ENCODE measurements at places on chromosomes 1 and 21.

GRCh38 chr1:39645411-39646043, 6.1 kb upstream of the HEYL start:
- no peak for DNase-seq

DNA sequence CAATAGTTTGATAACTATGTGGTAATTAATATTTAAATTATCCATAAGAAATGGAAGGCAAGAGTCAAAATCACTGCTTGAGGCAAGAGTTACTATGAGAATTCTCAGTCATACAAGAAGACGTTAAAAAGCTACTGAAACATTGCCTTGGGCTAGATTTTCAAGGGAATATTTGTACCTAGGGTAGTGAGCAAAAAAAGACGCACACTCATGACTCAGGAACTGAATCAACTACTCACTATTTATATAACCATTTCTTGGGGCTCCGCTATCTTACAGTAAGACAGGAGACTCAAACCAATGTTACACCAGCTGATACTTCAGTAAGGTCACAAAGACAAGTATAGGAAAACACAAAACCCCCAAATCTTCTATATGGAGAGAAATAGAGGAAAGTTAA, 151.5 kb upstream of the RNPC3 start:
- DNase-seq = no peak

GRCh38 chr1:46183926-46184557, 7.8 kb upstream of the P3R3URF start:
- DNase-seq = no peak

- no peak for DNase-seq
Observed at GRCh38 chr1:89631816-89632656, 884 bp upstream of the LRRC8C start.

GRCh38 chr1:64851664-64852063, 106.8 kb downstream of the RAVER2 start:
- no peak for DNase-seq

- DNase-seq = no peak
Observed at GRCh38 chr1:222233444-222234158, 314.3 kb downstream of the HHIPL2 start.

DNA sequence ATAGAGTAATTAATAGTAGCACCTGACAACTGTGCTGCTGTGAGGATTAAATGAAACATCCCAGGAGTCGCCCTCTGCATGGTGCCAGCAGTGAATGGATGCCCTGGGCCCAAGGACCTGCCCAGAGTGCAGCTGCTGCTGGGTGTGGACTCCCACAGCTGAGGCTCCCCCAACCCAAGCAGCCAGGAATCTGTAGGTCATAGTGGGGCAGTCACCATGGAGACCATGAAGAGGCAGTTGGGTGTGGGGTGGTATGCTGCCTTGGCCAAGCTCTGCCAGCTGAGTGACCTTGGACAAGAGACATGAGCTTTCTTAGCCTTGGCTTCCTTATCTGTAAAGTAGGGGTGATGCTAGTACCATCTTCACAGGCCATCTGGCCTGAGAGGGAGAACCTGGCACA, 9.4 kb downstream of the OLIG2 start:
- no peak for DNase-seq

DNA sequence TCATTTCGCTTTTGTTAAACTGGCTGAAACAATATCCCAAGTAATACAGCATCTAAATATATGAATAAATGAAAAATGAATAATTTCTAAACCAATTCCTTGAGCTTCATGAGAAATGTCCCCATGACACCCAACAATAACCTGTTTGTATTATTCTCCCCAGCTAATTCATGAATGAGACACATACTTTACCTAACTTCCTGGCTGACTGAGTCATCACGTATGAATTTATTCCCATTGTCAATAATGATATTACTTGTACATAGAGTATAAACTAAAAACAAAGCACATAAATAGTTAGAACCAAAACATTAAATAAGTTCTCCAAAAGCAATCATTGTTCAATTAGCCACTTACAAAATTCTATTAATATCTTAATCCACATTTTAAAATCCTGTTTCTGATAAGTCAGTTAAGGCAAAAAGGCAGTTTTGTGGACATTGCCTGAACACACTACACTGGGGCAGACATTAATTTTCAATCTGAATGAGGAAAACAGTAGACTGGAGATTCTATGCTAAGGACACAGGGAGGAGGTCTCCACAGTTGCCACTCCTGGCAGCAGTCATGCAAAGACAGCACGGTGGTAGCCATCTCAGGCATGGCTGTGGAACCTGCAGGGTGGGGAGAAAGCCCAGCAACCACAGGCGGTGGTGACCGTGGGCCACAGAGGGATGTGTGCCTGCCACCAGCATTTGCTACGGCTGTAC, 48.2 kb downstream of the SLC9C2 start:
- DNase-seq = no peak

GRCh38 chr1:182917378-182917777, 35.6 kb downstream of the SHCBP1L start:
- DNase-seq = no peak

DNA sequence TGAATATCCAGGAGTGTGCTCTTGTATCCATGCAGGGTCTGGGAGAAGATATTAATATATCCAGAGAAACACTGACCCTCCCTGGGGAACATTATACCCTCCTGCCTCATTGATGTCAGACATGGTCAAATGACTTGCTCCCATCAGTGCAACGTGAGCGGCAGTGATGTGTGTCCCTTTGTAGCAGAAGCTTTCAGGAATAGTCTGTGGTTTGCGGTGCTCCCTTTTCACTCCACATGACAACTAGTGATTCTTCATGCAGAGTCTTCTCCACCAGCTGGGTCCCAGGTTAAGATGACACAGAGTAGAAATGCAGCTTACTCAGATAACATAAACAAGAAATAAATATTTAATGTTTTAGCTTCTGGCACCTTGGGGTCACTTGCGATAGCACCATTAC, 31.9 kb upstream of the LYPD8 start:
- DNase-seq = no peak

DNA sequence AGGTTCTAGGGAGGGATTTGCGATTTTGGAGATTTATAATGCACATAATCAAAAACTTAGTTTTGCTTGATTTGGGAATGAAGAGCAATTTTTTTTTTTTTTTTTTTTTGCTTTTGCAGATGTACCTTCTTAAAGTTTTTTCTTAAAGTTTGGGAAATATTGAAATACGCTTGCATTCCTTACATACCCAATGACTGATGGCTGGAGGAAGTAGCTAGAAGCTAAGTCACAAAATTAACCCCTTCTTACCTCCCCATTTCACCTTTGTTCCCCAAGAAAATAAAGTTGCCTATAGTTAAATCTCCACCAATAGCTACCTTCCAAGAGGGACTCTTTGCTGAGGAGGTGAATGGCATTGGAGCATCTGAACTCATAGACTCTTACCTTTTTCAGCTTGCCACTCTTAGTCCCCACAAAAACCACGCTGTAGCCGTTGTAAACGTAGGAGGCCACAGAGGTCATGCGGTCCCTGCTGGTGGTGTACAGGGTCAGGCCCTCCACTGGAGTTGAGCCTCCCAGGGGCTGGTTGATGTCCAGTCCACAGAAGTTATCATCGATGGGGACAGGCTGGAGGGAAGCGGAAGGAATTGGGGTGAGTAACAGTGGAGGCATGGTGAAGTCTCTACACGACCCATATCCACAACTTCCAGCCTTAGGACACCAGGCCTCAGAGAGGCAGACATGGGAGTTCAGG, 34.1 kb downstream of the PLXNA2 start:
- DNase-seq = no peak

GRCh38 chr1:231522038-231522437, 6.4 kb upstream of the TSNAX start:
- DNase-seq = no peak

Data from NCI-H2107 (cell line).